NCI-H187 (cell line): ENCODE measurements at places on chromosomes 5 and 9.

DNA sequence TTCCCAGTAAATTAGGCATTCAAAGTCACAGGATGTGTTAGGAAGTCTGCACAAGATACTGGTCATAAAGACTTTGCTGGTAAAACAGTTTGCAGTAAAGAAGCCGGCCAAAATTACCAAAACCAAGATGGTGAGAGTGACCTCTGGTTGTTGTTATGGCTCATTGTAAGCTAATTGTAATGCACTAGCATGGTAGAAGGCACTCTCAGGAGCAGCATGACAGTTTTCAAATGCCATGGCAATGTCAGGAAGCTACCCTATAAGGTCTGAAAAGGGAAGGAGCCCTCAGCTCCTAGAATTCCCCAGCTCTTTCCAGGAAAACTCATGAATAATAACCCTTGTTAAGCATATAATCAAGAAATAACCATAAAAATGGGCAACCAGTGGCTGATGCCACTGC is 64.3 kb upstream of the TNC start:
- DNase-seq, result no peak

GRCh38 chr9:110101531-110102161 is 106.3 kb downstream of the C9orf152 start:
- no peak for DNase-seq

DNA sequence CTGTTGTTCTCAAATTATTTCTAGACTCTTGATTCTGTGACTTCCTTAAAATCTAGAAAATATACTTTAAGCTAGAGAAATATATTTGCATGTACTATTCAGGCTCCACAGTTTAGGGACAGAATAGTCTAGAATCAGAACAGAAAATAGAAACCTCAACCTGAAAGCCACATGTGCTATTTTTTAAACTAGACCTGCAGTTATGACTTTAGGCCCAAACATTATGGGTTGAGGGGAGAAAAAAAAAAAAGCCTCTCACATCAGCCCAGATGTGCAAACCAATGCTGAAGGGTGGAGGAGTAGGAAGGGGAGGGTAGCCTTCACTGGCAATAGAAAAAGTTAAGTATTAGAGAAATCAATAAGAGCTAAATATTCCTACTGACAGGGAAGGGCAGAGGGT is 35.7 kb downstream of the ELL2 start:
- DNase-seq, result no peak

DNA sequence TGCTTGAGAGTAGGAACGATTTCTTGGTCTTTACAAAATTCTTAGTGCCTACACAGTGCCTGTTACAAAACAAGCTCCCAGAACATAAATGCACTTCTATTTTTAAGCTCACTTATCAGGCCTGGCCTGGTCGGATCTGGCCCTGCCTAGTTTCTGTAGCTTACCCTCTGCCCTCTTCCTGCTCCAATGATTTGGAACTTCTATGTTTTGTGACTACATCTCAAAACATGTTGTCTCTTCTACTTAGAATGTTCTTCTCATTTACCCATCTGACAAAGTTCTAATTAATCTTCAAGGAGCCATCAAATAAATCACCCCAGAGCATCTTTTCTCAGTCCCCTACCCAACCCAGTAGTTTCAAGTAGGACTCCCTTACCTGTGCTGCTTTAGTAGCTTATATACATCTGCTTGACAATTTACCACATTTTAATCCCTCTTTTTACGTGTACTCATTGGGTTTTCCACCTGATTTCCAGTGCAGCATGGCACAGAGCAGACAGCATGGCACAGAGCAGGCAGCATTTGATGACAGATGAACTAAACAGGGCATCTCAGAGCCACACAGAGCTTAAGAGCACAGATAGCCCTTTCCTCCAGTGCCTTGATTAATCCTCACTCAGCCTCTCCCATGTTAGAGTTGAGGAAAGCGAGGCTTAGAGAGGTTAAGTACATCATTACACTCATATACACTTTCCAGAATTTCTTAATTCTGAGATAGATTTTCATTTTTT is 171.9 kb downstream of the MAPKAP1 start:
- DNase-seq, result no peak

GRCh38 chr9:132184124-132184523 is 22.3 kb downstream of the NTNG2 start:
- DNase-seq, result no peak
